Activated CD4-positive, alpha-beta memory T cell treated with anti-CD3 and anti-CD28 coated beads for 36 hours (primary cell): ENCODE measurements at places on chromosomes 2 and 18. TPM values are rescaled to one million over a fixed set of nuclear protein-coding genes. Genes with fewer than 3 reads are reported as not detected.

GRCh38 chr2:53567073-53567472, 200.5 kb upstream of the CHAC2 start:
- DNase-seq: no peak

The LIPT1 gene
- total RNA-seq: 3.3 TPM

The GULP1 gene
- total RNA-seq: not detected

The STK36 gene
- total RNA-seq: 15.9 TPM

The IGFBP2 gene
- total RNA-seq: 0.85 TPM

DNA sequence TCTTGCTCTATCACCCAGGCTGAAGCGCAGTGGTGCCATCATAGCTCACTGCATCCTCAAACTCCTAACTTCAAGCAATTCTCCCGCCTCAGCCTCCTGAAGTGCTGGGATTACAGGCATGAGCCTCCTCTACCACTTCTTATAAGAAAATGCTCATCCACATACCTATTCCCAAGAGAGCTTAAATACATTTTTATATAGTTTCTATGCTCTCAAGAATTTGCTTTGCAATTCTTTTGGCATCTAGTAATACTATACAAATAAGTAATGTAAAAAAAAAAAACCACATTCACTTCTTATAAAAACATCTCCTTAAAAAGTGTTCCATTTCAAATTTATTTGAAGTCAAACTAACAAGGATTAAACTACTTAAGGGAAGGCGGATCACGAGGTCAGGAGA, 197.3 kb downstream of the DNAH7 start:
- DNase-seq: no peak
